ENCODE measurements at places on chromosomes 3 and 15.

- no peak for DNase-seq
These were observed 192.6 kb downstream of the PDZRN3 start for GRCh38 chr3:73432023-73432705.

- DNase-seq = no peak
These were observed 10.6 kb upstream of the PRKCI start for GRCh38 chr3:170211668-170212067.

DNA sequence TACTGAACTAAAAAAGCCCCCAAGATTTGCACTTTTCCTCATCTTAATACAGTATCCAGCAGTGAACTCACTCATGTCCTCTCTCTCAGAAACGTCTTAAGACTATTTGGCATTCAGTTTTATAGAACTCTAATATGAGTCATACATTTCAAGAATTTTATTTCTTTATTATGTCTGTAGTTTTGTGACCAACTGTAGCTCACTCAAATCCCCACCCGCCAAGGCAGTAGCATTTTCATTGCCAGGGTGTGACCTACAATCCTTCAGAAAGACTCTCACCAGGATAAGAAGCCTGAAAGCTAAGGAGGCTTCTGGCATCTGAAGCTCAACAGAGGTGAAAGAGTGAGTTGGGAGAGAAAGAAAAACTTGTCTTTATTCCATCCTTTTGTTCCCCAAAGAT lies 537.1 kb downstream of the RSL24D1 start:
- DNase-seq = no peak

- DNase-seq = no peak
These were observed 7.9 kb downstream of the FAH start for GRCh38 chr15:80160570-80161156.

GRCh38 chr15:35557544-35557943 lies 11.6 kb upstream of the DPH6 start:
- DNase-seq = no peak

GRCh38 chr15:66655511-66655910 lies 46.5 kb upstream of the SMAD6 start:
- DNase-seq = no peak

DNA sequence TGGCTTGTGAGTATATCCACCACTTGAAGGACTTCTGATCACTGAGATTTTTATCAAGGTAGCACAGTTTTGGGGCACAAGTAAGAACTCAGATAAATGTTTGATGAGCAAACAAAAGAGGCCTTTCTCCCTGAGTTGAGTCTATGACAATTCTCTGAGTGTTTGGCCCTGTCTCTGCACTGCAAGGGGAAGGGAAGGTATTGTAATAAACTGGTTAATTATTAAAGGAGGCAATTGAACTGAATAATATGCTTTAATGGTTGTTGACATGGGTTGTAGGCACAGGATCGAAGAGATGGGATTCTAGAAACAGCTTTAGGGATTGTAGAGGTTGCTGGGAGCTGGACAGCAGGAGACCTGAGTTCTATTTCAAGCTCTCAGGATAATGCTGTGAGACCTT lies 95.0 kb upstream of the MRPL3 start:
- no peak for DNase-seq

Measured in mesenteric fat pad (tissue), 1 donor.